ENCODE measurements at places on chromosomes 7 and 10.

- no peak for DNase-seq
These were observed 77.9 kb downstream of the CTNNA3 start for GRCh38 chr10:67618116-67618515.

DNA sequence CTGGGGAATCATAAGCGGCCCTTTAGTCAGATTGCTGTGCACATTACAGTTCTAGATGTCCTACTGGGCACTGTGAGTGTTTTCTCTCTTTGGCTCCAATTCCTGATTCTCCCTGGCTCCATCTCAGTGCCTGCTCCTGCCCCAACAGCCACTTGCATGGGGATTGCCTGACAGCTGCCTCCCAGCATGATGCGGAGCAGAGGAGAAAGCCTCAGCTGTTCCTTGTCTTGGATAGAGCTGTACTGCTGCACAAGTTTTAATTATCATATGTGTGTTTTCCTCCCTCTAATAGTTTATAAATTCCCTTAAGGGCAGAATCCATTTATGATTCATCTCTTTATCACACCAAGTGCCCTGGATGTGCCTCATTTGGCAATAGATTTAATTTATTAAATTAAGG, 285.8 kb upstream of the COBL start:
- no peak for DNase-seq

GRCh38 chr7:18461785-18462467, 33.6 kb upstream of the HDAC9 start:
- no peak for DNase-seq

- DNase-seq = no peak
These were observed 80.3 kb downstream of the SKIDA1 start for GRCh38 chr10:21445163-21445562.

DNA sequence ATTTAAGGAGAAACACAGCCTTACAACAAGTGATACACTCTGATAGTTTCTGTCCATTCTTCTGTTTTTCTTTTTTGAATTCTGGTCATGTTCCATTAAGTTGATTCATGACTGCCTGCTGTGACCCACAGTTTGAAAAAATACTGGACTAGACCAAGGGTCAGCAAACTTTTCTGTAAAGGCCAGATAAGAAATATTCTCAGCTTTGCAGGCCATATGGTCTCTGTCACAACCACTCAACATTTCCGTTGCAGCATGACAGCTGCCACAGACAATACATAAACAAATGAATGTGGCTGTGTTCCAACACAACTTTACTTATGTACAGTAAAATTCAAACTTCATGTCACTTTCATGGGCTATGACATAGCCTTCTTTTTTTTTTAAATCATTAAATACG, 156.7 kb downstream of the PLXNA4 start:
- DNase-seq = no peak

DNA sequence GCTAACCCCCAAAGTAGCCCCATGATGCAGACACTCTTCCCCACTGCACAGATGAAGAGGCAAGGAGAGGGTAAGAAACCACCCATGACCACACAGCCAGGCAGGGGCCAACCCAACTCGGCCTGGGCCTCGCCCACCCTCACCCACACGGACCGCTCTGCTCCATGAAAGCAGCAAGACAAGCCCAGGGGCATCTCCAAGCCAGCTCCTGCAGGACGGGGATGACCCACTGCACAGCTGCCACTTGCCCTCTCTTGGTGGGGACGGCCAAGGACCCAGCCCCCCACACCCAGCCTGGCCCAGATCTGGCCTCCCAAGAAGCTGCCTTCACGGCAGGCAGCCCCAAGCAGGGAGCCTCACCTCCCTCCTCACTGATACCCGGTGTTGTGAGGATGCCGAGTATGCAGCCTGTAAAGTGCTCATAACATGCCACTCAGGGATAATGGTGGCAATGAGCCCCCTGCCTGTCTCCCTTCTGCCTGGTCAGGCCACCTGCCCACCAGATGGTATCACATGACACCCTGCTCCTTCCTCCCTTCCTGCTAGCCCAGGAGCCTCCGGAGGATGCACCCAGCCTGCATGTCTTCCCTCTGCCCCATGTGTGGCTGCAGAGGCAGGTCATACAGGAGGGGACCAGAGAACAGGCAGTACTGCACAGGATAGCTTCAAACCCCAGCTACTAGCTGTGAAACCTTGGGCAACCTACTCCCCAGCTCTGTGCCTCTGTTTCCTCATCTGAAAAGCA, 23.3 kb downstream of the OGDHL start:
- DNase-seq = no peak

- DNase-seq = no peak
These were observed 50.1 kb downstream of the SEMA3A start for GRCh38 chr7:84144480-84144879.

Data from NCI-H510A treated with DMSO at 0.1 percent for 48 hours (cell line).